ENCODE measurements at places on chromosomes 1 and 21.
A peak's percentile ranks its signal among the peaks of the same experiment; 100 is the strongest.

DNA sequence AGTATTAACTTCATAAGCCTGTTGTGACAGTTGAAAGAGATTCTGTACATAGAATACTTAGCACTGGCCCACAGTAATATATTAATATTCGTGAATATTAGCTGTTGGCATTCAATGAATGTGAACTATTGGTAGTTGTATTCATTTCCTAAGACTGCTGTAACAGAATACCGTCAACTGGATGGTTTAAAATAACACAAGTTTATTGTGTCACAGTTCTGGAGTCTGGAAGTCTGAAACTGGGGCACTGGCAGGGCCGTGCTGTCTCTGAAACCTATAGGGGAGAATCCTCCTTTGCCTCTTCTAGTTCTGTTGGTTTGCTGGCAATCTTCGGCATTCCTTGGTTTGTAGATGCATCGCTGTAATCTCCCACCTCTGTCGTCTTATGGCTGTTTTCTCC, 47.5 kb downstream of the OLFML3 start:
- DNase-seq, result no peak

GRCh38 chr1:235270625-235271024, 57.4 kb downstream of the ARID4B start:
- peak; percentile 9 for DNase-seq

GRCh38 chr1:241990040-241990439, 8.9 kb downstream of the MAP1LC3C start:
- no peak for DNase-seq

GRCh38 chr1:58919959-58920321, 136.1 kb upstream of the JUN start:
- no peak for DNase-seq

DNA sequence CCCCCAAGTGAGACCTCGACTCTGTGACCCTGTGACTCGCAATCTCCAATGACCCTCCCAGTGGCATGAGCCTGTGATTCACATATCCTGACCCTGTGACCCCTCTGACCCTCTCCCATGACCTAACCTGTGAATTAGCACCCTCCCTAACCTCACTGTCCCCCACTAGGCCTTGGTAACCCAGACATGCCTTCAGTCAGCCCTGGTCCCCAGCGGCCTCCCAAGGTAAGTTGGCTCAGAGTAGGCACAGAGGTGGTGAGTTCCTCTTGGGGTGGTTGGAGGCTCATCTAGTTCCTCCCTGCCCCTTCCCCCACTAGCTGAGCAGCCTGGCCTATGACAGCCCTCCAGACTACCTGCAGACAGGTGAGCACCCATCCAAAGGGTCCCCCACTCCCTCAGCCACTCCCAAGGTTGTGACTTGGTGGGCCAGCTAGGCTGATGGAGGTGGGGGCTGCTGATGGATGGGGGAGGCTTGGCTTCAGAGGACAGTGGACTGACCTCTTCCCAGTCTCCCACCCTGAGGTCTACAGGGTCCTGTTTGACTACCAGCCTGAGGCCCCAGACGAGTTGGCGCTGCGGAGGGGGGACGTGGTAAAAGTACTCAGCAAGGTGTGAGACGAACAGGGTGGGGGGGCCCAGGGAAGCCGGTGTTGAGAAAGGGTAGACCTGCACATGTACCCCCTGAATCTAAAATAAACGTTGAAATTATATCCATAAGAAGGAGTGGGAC, 1.6 kb downstream of the SH3D21 start:
- DNase-seq, result no peak

DNA sequence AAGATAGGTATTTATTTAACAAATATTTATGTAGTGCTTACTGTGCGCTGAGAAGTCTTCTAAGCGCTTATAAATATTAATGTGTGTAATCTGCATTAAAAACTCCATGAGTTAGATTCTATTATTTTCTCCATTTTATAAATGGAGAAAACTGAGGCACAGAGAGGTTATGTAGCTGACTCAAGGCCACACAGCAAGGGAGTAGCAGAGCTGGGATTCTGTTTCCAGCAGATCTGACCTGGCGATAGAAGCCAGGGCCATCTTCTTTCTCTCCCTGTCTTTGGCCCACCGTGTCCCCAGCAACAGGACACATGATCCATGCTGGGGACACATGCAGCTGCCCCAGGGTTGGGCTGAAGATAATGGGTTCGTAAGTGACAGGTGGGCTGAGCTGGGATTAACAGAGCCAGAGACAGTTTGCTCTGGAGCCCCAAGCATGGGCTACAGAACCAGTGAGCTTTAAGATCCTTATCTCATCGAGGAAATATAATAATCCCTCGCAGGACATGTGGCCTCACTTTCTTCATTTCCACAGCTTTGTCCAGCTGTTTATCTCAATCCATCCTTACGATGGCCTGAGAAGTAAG, 30.3 kb downstream of the IGSF21 start:
- DNase-seq, result no peak

DNA sequence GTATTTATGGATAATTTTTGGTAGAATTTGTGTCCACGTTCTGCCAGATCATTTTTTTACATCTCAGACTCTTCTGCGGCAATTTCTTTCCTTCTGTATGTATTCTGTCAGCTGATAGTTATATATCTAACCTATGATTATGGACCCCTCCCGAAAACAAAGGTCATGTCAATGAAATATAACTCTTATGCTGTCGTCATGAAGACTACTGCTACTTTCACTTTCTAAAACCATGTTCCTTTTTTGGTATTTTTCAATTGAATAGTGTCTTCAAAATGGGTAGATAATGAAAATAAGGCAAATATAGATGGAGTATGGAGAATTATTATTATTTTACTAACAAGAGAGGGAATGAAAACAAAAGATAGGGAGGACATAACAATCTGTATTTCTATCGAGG, 3.2 kb downstream of the ANGPTL1 start:
- no peak for DNase-seq

GRCh38 chr1:172824209-172824608, 165.3 kb downstream of the FASLG start:
- no peak for DNase-seq

DNA sequence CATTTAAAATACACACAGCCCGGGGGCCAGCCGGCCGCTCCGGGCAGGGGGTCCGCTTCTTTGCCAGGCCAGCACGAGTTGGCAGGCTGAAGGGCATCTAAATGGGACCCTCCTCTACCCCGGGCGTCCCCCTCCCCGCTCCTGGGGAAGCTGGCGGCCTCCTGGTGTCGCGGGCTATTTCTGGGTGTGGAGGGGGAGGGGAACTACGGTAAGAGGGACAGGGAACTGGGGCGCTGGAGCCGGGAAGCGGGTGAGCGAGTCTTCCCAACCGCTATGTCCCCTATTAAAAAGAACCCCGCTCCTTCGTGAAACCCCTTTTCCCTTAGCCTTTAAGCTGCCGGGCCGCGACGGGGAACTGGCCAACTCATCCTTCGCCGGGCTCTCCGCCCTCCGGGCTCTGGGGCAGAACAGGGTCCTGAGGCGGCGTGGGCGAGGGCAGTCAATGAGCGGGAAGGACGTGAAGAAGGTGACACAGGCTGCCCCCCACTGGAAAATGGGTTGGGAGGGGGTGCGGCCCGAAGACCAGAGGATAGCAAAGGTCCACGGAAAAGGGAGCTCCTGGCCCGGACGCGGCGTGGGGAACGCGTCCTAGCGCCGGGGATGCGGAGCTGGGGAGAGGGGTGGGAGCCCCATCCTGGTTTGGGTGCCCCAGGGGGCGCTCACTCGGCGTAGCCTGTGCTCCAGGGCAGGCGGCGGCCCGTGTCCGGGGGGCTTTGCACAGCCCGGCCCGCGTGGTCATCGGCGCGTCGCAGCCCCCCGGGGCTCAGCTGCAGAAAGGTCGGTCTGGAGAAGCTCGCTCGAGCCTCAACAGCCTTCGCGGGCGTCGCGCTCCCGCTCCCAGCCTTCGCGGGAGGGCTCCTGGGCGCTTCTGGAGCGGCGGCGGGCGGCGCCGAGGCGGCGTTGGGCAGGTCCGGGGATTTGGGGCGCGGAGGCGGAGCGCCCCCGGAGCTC, 544 bp downstream of the PPM1J start:
- DNase-seq, result peak; percentile 39

DNA sequence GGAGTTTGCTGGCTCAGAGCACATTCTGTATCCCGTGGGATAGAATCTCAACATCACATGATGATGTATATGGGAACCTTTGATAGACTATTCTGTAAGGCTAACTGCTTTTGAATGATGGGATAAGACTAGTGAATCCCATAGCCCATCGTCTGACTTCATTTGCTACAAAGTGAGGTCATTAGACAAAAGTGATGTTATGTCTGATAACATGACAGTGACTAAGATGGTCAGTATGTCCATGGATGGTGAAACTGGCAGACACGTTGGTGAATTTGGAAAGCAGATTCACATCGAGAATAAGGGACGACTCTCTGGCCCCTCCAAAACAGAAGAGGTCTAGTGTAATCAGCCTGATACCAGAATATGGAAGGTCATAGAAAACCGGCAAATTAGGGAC, 108.4 kb downstream of the HHAT start:
- DNase-seq, result no peak

DNA sequence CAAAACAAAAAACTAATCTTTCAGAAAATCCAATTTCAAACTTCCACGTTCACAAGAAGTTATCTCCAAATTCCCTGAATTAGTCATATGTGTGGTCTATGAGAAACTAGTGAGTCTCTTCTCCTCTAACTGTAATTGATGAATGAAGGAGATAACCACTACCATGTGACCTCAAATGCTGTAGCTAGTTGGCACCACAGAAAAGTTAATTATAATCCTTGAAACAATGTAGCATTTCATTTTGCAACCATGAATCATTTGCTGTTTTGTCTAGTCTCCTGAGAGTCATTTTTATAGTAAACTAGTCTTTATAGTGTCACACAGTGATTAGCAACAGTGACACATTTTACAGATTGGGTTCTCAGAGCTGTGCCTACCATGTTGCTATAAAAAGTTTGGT, 287.5 kb downstream of the LRRIQ3 start:
- DNase-seq, result no peak

- DNase-seq, result peak; percentile 30
Measured at GRCh38 chr1:179706339-179706941, 36.7 kb upstream of the FAM163A start.

GRCh38 chr1:1021010-1021919, 1.3 kb downstream of the AGRN start:
- DNase-seq, result no peak
